ELR (cell line): ENCODE measurements at places on chromosomes 1 and 21.

GRCh38 chr21:40356644-40357043 lies 489.4 kb downstream of the PCP4 start:
- no peak for DNase-seq

DNA sequence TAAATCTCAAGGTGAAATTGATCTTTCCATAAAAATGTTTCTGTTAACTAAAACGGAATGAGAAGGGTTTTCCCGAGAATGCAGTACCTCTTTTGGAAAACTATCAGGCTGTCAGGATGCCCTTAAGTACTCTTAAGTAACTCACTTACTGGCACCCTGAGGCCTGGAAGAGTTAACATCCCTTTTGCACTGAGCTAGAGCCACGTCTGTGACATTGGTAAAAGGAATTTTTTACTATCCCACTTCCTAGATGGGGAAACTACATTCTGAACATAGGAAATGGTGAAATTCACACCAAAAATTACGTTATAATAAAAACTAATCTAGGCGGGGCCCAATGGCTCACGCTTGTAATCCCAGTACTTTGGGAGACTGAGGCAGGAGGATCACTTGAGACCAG lies 39.7 kb upstream of the MAP10 start:
- DNase-seq, result no peak

DNA sequence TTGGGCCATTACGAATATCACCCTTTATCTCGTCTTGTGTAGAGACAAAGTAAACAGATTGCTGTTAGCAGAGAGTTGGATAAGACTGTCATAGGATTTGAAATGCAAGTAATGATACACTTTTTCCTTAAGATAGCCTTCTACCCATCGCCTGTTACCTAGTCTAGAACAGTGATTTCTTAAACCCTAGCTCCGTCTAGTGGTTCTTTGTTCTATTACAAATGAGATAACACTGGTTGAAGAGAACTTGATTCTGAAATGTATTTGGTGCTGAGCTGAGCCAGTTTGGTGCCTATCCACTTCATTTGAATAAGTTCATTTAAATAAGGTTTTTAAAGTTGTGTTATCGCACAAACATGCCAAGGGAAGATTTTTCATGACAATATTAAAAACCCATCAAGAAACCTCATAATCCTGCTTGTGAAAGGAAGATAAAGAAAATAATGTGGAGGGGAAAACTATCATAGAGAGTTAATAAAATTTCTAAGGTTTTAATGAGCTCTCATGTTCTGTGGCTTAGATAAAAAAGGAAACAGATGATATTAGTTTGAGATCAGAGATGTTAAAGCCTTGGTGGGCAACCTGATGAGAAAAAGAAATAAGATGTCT lies 1.5 kb upstream of the KCNH1 start:
- peak; percentile 73 for DNase-seq

DNA sequence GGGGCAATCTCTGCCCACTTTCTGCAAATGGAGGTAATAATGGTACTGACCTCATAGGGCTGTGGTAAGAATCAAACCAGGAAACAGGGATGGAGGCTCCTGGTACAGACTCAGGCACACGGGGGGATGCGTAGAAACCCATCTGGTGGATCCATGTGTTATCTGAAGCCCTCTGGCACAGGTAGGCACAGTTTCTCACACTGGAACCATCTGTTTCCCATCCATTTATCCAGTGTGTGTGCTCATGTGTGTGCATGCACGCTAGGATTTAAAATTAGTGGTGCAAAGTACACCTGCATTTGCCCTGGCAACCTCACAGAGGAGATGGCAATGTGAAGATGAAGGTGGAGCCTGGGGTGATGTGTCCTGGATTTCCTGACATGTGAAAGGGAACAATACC lies 103.3 kb downstream of the RAVER2 start:
- no peak for DNase-seq

DNA sequence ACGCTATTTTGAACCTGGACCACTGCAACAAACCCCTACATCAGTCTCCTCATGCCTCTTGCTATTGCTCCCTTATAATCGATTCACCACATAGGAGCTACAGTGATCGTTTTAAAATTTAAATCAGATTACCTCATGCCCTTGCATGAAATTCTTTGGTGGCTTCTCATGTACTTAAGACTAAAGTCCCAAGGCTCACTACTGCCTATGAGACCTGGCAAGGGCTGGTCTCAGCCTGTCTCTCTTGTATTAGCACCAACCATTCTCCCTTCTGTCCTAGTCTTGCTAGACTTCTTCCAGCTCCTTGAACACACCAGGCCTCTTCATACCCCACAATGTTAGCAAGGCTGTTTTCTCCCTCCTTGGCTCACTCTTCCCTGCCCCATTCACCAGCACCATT lies 6.5 kb upstream of the GNPAT start:
- DNase-seq, result no peak

DNA sequence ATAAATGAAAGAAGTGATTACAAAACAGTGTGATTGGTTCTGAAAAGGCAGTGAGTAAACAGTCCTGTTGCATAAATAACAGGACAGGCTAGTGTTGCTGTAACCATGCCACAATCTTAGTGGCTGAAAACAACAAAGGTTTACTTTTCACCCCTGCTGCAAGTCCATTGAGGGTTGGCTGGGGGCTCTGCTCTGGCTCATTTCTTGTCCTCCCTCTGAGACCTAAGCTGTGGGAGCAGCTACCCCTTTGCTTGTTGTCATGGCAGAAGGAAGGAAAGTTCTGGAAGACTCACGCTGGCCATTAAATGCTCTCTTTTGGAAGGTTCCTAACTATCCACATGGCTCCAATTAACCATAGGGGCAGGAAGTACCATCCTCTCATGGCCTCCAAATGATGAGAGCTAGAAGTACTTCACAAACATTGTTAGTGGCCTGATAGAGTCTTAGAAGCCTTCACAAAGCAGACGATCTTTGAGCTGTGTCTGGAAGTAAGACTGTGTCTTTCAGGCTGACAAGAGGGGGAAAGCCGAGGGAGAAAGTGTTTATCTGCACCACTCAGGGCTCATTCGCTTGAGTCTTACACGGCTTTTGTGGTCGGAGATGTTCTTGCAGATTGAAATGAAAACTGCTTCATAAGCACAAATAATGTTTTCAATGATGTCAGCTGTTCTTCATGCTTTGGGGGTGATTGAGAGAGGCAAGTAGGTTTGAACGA lies 11.9 kb downstream of the RCSD1 start:
- no peak for DNase-seq

GRCh38 chr1:222084996-222085395 lies 343.1 kb upstream of the DUSP10 start:
- DNase-seq, result peak; percentile 17

DNA sequence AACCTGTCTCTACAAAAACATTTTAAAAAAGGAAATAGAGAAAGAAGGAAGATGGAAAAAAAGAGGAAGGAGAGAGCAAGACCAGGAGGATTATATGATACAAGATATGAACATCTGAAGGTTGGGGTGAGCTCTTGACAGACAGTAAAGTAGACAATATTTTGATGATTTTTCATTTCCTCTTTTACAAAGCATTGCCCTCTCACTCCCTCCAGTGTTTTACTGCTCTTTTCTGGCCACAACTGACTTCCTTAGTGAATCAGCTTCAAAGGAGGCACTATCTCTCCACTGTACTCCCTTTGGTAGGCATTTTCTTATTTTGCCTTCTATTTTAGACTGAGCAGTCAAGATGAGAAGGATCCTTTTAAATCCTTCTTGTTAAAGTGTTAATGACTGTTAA lies 296.7 kb downstream of the KCTD3 start:
- DNase-seq, result peak; percentile 18

DNA sequence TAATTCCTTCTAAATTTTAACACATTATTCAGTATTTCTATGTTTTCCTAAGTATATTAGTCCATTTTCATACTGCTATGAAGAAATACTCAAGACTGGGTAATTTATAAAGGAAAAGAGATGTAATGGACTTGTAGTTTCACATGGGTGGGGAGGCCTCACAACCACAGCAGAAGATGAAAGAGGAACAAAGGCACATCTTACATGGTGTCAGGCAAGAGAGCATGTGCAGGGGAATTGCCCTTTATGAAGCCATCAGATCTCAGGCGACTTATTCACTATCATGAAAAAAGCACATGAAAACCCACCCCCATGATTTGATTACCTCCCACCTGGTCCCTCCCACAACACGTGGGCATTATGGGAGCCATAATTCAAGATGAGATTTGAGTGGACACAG lies 15.6 kb downstream of the GBP5 start:
- DNase-seq, result no peak

DNA sequence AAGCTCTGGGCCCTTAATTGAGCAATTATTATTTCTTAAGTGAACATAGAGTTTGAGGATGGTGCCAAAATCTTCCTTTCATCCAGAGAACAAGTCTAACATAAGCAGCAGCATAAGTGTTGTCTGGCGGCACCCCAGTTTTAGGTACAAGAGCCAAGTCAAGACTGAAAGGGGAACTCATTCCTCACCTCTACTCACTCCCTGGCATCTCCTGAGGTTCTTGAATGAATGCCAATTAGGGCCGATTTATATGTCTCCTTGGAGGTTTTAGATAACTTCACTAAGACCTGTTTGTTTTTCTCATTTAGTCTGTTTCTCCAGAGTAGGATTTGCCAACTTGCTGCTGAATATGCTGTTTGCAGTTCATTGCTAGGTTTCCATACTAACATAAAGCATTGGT lies 42.6 kb upstream of the ADGRL2 start:
- DNase-seq, result no peak

DNA sequence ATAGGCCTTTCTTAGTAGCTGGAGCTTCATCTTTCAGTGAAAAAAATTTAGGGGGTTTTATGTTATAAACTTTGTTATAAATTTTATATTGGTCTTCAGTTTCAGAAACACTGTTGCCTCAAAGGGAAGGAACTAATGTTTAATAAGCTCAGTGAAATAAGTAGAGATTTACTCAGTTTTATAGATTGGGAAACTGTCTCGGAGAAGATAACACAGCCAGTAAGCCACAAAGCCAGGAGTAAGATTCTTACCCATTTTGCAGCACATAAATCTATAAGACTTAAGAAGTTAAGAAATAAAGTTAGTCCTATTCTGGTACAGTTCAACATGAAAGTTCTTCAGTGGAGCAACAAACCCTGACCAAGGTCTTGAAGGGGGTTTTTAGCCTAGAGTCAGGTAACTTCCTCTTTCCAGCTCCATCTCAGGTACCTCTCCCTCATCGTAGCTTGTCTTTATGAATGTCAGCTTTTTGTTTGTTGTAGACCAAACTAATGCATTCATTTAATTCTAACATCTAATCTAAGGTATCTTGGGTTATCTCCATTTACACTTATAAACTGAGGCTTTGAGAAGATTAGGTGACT lies 3.3 kb downstream of the KPNA6 start:
- no peak for DNase-seq

DNA sequence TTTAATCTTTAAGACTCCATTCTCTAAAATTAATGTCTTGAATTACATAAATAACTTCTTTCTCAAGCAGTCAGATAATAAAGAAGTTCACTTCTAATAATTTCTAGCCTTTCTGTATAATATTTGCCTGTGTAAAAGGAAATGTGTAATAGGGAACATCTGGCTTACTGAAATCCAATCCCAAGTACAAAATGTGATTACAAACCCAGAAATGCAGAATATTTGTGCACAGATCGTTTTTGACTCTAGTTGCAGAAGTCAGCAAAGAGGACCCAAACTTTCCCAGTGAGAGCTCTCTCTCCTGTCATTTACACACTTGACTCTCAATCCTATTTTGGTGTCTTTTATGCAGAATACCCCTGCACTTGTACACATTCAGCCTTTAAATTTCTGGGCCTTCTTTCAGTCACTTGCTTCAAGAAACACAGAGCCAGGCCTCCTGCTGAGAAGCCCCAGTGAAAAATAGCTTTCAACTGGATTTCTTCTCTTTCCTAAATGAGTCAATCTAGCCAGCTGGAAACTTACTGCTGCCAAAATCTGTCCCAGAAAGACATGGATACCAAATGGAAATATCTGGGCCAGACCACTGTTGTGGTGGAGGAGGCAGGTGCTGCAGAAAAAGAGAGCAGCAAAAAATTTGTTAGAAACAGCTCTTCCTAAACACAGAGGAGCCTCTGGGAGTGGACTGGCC lies 68.5 kb upstream of the ADAM30 start:
- DNase-seq, result no peak

- no peak for DNase-seq
These were observed 34.1 kb upstream of the LHX4 start for GRCh38 chr1:180195916-180196315.

- DNase-seq, result peak; percentile 21
These were observed 13.8 kb upstream of the KCNQ4 start for GRCh38 chr1:40769815-40770214.

DNA sequence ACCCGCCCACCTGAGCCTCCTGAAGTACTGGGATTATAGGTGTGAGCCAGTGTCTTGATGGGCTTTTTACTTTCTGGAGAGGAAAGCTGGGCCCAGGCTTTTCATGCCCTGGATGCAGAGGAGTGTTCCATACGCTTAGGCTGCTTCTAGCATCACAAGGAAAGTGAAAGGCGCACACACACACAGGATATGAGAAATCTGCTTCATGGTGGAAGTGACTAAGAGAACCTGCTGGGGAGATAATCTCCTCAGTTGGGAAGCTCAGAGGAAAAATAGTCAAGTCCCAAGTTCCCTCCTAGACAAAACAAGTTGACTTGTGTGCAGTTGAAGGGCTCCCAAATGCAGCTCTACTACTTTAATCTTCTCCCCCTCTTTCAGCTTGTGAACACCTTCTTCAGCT lies 2.2 kb downstream of the NUDC start:
- peak; percentile 89 for DNase-seq

DNA sequence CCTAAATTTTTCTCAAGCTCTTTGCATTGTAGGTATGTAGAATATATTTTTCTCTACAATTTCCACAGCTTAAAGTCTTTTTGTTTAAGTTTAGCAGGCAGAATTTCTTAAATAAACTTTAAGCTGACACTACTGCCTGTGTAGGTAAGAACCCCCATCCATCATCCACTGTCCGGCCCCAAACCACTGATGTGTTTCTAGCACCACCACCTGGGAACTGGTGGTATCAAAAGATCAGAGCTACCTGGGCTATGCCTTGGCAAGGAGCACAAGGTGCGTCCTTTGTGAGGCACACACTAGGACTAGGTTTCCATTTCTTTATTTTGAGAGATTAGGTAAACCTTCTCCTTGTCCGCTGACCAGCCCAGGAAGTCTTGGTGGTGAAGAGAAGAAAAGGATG lies 10.5 kb upstream of the LELP1 start:
- peak; percentile 30 for DNase-seq

- no peak for DNase-seq
These were observed 78.4 kb downstream of the CCDC185 start for GRCh38 chr1:223471566-223471965.

DNA sequence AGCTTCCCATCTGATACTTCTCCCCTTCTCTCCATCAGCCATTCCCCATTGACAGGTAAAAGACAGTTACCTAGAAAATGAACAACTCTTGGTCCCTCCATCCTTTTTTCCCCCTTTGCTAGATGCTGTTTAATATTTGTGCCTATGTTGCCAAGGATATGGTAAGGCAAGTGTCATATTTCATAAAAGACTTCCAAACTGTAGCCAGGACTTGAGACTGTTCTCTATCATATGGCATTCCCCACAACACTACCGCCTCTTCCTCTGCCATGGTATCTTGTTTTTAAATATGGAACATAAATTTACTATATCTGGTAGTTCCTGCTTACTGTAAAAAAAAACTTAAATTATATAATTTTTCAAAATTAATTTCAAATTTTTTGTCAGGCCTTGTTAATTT lies 97.2 kb downstream of the PHTF1 start:
- no peak for DNase-seq
